ENCODE measurements at places on chromosomes 5 and 9. TPM values are rescaled to one million over a fixed set of nuclear protein-coding genes. Genes with fewer than 3 reads are reported as not detected.
A peak's percentile ranks its signal among the peaks of the same experiment; 100 is the strongest.

DNA sequence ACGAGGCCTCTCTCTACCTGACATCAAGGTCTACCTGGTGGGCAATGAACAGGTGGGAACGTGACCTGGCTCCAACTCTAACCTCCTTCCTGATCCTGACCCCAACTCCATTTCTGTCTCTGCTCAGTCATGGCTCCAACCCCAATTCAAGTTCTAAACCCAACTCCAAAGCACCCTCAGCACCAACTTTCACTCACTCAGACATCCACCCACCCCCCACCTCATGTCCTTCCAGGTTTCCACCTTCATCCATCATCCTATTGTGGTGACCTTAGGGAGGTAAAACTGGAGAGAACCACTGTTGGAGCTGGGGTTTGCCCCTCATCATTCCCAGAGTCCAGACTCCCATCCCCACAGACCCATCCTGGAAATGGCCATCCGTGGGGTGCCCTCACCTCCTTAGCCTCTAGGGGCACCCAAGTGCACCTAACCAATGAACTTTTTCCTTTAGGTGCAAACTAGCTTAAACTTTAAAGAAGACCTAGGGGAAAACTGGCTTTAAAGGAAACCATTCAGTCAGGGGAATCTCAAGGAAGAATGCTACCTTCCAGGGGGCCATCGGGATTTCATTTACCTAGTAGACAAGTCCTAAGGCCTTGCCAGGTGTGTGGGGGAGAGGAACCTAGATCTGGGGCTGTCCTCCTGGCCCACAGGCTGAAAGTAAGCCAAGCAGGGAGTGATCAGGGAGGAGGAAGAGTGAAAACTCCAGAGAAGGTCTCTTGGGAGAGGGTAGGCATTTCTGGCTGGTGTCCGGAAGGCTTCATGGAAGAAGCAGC, 11.3 kb downstream of the RGS14 start:
- DNase-seq, result no peak

DNA sequence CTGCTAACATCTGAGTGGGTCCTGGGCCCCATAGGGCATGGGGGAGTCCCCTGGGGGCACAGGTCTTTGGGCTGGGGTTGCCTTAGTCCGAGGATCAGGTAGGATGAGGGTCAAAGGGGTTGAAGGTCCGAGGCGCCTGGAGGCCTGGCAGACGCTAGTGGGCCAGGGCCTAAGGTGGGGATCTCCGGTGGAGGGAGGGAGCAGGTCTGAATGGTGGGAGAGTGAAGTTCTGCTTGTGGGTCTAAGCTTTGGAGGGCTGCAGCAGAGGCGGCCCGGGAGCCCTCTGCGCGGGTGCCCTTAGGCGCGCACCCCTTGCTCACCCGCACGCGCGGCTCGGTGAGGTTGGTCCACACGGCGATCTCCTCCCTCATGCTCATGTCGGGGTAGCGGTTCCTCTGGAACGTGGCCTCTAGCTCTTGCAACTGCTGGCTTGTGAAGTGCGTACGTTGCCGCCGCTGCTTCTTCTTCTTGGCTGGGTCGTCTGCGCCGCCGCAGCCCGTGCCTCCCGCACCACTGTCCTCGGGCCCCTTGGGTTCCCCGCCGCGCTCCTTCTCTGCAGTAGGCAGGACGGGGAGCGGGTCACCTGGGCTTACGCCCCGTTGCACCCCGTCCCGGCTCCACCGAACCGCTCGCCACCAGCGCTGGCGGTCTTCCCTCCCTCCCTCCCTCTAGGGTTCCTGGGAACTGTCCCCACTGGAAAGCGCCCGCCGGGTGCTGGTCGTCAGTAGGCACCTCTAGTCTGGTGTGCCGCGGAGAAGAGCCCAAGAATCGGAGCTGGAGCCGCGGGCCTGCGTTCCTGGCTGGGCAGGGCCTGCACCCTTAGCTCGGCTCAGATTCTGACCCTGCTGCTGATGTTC, 2.8 kb downstream of the PITX1 start:
- no peak for DNase-seq

The TERT gene
- 3.4 TPM for total RNA-seq

The ABITRAM gene
- 8.2 TPM for total RNA-seq

The C9orf50 gene
- 0.05 TPM for total RNA-seq

The ARL14EPL gene
- not detected for total RNA-seq

- no peak for DNase-seq
These were observed 102.4 kb downstream of the PCSK1 start for GRCh38 chr5:96330530-96331140.

DNA sequence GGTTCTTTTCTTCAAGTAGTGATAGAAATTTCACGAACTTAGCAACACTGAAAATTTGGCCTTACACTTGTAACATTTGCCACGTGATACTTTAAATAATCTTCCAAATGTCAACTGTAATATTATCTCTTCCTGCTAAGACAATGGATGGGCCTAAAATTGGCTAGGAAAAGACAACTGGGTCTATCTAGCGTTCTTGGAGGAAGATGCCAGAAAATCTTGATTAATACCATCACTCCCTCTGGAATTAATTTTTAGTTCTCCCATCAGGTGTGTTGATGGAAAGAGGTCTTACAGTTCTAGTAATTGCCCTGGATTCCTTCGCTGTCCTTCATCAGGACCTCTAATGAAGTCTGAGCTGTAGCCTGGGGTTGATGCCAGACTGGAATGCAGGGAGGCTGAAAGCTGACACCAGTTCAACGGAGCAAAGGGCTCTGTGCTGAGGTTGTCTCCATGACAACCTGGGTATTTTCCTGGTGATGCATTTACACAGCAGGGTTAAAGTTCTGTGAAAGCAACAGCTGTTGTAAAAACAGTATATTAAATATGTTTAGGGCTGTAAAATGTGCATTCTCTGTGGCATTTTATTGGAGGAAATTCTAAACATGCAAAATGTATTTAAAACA, 92.3 kb downstream of the GAS1 start:
- DNase-seq, result peak; percentile 4

GRCh38 chr5:120139039-120139438, 325.1 kb upstream of the PRR16 start:
- DNase-seq, result no peak

GRCh38 chr5:172453986-172454357, 353 bp downstream of the SH3PXD2B start:
- DNase-seq, result no peak
